ENCODE measurements at places on chromosomes 4 and X.

- no peak for DNase-seq
Observed at GRCh38 chr4:15926486-15926885, 12.1 kb downstream of the FGFBP1 start.

DNA sequence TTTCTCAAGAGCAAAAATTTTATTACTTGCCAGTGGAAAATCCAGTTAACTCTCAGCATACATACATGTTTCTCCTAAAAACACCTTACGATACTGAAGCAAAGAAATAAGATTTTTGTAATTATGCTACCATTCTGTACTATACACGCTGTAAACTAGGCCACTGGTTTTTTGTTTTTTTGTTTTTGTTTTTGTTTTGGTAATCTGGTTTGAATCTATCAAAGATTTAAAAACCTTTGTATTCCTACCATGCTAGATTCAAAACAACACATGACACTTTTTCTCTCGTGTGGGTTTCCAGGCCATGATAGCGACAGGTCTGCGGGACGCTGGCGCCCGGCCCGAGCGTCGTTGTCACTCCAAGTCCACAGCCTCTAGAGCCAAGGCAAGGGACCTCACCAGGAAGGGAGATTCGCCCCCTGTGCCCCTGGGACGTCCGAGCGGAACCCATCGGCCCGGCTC is 723 bp downstream of the TMEM192 start:
- no peak for DNase-seq

DNA sequence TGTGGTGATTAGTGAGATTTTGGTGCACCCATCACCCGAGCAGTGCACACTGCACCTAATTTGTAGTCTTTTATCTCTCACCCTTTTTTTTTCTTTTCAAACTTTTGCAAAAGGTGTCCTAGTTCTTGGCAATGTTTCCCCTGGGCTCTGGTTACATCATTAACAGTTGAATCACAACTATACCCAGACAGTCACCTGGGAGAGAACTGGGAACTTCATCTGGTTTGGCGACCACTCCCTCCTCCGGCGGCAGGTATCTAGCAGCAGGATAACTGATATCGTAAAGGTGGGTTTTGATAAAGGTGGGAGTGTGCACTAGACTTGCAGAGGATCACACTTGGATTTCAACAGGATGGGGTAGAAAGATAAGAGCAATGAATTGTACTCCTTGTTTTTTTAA is 140.5 kb downstream of the CHIC2 start:
- no peak for DNase-seq

- DNase-seq, result no peak
Observed at GRCh38 chr4:67884701-67885100, 899 bp upstream of the TMPRSS11D start.

DNA sequence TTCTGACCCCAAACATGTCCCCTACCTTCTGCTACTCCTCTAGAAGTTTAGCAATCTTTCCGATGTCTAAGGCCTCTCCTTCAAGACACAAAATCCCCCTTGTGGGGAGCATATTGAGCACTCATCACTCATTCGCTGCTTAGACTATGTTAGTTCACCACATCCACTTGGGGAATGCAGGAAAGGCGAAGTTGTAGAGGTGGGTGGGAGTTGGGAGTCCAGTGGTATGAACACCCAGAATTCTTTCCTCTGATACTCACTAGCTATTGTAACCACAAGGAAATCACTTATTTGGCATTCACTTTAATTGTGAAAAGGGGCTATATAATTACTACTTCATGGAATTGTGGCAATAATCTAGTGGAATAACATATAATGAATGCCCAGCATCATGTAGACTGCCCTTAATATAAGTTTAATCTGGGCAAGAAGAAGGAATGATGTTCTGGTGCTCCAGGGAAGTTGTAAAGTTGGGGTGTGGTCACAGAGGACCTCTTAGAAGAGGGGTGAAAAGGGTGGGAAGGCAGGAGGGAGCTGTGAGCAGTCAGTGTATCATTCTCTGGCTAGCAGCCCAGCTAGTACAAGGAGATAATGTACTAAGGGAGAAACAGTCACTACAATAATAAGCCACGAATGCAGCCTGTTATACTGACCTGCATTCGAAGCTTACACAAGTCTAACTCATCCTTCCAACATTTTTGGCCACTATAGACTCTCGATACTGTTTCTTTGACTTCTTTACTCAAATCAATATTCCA is 468.2 kb upstream of the DIPK2B start:
- DNase-seq, result no peak

GRCh38 chr4:7352486-7352885 is 82.2 kb downstream of the PSAPL1 start:
- DNase-seq, result no peak

- DNase-seq, result no peak
Observed at GRCh38 chr4:77921701-77922100, 59.1 kb downstream of the MRPL1 start.

DNA sequence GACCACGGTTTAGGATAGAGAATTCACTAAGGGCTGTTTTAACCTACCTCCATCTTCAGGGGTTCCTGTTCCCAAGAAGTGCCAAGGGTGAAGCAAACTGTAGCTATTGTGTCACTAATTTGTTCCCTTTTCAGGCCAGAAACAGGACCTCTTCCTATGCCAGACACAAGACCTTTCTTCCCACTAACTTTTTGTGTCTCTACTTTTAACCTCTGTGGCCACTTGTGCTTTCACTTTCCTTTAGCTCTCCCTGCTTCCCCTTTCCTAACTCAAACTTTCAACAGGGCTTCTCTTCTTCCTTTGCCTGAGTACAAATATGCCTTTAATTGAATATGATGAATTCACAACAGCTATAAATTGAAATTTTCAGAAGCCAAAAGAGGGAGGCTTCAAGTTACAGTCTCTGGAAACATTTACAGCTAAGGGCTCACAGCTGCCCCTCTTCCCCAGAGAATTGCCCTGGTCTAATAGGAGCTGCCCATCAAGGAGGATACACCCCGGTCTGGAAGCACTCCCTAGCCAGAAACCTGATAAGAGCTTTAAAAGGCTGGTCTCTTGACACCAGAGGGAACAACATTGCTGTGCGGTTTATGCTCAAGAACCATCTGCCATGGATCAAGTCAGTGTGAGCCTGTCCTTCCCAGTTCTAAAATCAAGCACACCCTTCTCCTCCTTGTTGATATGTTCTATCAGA is 61.7 kb upstream of the PLS3 start:
- DNase-seq, result no peak

DNA sequence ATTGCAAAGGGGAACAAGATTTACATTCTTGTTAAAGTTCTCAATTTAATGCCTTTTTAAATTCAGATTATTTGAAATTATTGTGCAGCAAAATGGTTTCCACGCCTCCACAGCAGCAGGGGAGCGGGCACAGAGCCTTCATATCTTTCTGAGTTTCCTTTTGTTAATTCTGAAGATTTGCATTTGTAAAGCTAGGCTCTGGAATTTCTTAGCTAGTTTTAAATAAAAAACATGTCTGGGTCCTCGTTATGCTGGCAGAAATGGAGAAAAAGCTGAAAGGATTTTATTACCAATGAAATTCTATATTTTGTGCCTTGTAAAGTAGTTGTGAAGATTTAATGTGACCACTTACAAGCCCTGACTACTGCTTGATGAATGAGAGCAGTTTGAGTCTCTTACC is 40.8 kb upstream of the MAGED1 start:
- no peak for DNase-seq

- no peak for DNase-seq
Observed at GRCh38 chr4:165293061-165293460, 34.4 kb upstream of the MSMO1 start.
